ENCODE measurements at places on chromosomes 7 and 10.

DNA sequence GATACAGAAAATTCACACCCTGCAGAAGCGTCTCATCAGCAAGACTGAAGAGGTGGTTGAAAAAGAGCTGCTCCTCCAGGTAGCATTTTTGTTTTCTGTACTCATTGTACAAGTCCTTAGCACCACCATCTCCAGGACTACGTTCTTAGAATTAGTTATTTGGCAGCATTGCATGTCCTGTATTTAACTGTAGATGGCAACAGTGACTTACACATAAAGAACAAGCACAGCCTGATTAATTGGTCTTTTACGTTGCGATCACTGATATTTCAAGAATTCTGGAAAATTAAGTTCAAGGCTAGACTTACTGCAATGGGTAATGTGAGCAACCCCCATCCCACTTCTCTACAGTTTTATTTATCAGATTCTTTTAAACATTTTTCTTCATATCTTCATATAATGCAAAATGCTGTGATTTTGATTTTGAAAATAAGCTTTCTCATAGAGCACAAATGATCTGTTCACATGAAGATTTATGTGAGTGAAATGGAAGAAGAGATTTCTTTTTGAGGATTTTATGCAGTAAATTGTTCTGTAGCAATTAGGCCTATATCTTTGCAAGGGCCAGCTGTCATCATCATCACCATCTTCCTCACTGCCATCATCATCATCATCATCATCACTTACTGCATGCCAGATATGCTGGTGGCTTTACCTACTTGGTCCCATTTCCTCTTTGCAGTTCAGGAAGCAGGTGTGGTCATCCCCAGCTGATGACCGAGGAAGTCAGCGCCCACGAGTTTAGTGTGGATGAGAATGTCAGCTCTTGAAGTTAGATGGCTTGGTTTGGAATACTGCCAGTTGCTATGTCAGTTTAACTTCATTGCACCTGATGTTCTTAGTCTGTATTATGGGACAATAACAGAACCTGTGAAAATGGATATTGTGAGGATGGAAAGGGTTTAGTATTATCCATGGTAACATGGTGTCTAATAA, 53.4 kb downstream of the CFAP58 start:
- DNase-seq, result no peak

- no peak for DNase-seq
Observed at GRCh38 chr10:68224810-68225209, 7.1 kb downstream of the ATOH7 start.

GRCh38 chr7:21408481-21408820, 19.4 kb upstream of the SP4 start:
- no peak for DNase-seq

DNA sequence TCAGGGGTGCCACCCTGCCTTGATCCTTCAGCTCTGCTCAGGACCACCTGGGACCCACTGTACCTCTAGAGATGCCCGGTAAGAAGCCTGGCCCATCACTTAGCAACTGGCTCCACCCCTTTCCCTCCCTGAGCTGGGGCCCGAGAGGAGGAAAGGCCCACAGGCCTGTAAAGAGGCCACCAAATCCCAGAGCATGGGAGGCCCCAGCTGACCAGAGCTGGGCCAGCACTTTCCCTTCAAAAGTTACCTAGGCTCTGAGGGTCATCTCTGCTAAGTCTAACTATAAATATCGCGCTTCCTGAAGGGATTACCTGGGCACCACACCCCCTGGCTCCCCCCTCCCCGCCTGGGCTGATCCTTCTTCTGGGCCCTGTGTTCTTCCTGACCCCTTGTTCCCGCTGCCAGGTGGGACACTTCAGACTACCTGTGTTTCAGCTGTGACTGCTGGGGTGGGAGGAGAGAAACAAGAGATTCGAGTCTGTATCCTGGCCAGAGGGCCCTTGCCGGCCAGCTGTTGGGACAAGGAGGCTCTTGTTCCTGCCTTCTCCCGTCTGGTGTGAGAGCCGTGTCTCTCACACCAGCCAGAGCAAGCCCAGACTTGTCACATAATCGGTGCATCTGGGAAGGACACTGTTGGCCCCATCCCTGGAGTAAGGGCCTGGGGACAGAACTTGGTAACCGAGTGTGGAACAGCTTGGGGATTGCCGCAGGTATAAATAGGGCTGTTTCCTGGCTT, 22.8 kb upstream of the ANKRD2 start:
- no peak for DNase-seq

DNA sequence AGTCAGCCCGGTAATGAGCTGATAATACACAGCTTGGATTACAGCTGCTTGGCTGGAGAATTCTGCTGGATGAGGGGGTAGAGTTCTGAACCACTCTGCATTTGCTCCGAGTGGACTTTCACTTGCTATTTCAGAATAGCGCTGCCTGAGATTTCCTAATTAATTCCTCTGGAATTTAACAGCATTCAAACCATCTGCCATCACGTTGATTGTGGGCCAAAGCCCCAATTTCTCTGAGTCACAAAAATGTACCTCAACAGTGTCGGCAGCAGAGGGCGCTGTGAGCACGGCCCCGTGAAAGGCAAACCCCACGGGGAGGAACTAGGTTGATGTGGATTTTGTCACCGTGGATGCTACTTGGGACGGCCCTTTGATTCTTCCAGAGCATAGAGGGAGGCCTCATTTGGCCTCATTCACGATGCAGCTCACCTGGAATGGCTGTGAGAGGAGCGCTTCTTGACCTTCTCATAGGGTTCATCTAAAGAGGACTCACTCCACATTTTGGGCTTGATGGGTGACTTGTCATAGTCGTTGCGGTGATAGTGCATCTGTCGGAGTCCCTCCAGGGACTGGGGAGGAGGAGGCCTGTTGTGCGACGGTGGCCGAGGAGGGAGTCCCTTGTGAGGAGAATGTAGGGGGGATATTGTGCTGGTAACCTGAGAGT, 73.3 kb downstream of the PRPF18 start:
- peak; percentile 29 for DNase-seq

DNA sequence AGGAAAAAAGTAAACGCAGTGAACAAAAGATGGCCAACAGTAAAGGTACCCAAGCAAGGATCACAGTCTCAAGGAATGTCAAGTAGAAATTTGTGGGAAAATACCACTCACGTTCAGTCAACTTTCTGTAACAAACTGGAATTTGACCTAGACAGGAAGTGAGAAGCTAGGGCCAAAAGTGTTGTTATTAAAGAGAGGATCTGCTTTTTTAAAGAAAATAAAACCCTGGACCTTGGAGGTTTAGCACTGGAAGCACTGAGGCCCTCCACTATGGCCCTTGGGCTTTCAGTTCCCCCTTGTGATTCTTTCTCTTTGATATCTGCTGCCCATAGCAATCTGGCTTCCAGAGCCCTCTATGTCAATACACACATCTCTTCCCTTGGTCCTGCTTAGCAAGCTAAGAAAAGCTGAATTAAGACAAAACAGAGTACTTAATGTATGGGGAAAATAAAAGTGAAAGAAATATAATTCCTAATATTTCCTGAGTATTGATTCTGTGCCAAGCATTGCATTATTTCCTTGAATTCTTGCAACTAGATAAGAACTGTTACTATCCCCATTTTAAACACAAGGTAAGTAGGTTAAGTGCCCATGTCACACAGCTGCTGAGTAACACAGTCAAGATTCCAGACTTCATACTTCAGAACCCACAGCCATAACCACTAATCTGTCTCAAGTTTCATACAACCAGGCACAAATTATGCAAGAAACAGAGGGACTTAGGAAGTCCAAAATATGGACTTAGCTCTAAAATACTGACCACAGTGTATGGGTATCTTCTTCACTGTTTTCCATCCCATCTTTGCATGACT, 2.6 kb upstream of the ZNF438 start:
- DNase-seq, result no peak

DNA sequence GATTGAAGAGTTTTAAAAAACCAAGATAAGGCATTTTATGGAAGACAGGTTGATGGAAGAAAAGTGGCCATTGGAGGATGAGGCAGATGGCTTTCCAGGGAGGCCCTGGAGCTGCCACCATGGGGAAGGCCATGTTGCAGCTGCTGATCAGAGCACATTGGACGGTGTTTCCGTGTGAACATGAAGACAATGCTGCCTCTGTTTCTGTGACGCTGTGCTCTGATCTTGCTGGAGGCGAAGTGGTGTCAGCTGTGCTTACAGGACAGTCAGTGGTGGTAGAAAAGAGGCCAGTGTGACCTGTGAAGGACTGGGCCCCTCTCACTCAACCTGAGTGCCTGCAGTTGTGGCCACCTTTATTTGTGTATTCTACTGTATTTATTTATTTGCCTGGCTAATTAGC, 132.9 kb downstream of the FAM204A start:
- no peak for DNase-seq

DNA sequence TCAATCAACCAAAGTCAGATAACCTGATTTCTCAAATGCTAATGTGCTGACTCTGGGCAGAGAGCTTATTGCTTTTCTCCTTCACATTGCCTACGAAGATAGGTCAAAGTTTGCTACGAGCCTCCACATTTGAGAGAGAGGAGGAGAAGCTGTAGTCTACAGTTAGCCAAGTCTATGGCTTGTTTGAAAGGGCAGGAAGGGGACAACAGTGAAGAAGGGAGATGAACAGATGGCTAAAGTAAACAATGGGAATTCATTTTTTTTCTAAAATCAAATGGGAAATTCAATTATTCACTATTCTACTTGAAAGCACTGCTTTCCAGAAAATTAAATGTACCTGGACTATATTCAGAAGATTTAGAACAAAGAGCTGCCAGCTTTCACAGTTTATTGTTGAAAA, 126.7 kb upstream of the C1QL3 start:
- no peak for DNase-seq
